NCI-H2029 treated with DMSO at 0.1 percent for 48 hours (cell line): ENCODE measurements at places on chromosomes 5 and 9.

DNA sequence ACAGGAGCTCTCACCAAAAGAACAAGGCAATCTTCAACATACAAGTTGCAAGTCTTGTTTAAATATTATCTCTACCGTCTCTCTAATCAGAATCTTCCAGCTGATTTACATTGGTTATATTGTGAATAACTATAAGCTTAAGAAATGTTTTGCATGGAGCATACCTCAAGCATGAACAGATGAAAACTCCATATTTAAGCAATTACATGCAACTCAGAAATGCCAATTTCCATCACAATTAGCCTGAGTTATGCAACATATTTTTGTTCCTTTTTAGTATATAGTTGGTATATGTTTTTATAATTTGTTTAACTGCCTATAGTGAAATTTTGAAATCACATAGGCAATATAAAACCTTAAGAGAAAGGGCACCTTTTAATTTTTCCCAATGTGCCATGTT, 142.5 kb downstream of the DENND1A start:
- DNase-seq, result no peak

DNA sequence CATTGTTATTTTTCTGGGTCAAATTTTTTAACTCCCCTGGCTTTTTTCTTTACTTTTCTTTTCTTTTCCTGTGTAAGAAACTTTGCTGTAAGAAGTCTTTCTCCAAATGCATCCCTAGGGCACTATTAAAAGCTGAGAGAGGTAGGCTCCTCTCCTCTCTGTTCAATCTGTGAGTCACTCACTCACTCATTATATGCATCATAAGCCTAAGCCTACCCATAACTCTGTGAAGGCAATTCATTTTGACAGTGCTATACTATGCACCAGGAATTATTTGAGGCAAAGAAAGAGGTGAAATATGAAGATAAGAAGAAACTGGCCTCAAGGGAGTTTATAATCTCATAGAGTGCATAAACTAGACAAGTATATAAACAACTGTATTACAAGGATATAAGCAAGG, 67.9 kb upstream of the PRR16 start:
- no peak for DNase-seq

DNA sequence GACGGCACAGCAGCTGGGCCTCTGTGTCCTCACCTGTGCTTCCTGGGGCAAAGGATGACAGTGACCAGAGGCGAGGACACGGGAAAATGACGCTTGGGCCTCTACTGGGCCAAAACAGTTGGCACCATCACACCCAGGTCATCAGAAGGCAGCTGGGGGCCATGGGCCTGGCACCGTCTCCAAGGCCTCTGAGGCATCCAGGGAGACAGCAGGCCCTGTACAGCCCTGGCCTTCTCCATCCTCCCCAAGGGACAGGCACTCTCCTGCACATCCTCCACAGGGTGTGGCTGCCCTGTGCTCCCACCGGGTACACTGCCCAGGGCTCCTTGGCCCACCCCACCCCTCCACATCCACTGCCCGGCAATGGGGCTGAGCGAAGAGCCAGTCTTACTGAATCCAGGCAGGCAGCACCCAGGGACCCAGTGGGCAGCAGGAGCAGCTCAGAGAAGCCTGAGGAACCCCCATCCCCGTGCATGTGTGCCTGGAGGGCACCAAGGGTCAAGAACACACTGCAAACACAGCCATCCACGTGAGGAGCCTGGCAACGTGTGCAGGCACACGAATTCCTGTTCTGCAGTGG, 4.0 kb downstream of the LPCAT1 start:
- DNase-seq, result no peak

DNA sequence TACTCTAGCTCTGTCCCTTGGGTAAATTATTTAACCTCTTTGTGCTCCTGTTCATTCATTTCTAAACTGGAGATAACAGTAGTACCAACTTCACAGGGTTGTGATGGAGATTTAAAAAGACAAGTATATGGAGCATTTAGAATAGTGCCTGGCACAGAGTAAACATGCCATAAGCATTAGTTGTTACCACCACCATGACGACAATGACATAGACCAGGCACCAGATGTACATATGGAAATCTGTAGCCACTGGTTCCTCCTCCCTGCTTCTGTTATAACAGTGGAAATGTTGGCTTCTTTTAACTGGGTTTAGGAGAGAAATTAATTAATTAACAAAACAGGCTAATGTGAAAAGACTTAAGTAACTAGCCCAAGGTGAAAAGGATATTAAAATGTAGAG, 217.5 kb downstream of the DENND1A start:
- no peak for DNase-seq

DNA sequence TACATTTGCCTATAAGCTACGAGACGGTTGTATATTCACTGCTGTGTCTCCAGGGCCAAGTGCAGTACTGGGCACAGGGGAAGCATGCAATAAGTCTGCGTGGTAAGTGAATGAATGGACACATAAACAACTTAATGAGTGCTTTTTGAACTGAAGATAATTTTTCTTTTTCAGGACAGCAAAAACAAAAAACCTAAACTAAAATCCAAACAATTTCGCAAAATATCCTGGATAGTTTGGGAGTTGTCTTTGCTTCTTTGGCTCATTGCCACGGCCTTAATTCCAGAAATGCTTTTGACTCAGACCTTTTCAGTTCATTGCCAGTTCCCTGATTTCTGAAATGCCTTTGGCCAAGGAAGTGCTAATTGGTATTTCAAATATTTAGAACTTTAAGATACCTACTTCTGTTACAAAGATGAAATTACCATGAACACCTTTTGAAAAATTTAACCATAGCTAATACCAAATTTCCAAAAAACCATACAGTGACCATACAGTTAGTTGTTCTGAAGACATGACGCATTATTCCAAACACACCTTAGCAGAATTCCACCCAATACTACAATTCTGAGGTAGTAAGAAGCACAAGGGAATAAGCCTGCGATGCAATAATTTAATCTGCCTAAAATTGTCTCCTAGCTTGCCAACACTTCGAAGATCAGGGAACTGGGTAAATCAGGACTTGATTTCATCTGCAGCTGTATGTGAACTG, 42.8 kb downstream of the TEK start:
- no peak for DNase-seq

DNA sequence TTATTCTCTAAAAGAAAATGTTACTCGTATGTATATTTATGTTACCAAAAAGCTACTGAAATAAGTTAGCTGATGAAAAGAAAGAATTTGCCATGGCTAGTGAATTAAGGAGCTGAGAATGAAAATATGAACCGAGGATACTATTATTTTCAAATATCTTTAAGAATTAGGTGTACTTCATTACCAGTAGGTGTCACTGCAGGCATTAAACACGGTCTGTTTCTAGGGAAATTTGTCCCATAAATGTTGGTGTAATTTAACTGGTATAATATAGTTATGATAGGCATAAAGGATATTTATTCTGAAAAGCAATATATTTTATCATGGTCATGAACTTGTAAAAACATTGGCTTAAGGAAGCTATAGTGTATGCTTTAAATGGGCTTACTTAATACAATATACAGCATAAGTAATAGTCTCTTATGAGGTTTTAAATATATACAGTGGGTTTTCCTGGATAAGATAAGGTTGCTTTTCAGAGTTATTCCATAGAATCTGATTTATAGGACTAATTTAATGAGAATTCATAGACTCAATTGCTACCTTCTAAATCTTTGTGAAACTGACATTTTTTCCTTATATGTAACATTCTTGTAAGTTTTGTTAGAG, 72.4 kb upstream of the MPDZ start:
- peak; percentile 12 for DNase-seq

DNA sequence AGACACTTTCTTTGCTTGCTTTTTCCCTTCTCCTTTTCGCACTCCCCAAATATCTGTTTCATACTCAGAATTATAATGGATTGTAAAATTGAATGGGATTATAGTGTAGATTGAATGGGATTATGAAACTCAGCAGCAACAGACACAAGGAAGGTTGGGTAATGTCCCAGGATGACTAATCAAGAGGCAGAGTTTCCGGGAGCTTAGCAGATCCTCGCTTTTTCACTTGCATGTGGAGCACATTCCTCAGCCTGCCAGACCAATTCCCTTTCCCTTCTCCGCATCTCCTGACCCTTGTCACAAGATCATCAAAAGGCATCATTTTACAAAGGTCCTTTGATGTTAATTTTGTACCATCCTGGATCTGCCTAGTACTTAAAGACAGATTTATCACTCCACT, 55.1 kb upstream of the SLC1A1 start:
- no peak for DNase-seq

DNA sequence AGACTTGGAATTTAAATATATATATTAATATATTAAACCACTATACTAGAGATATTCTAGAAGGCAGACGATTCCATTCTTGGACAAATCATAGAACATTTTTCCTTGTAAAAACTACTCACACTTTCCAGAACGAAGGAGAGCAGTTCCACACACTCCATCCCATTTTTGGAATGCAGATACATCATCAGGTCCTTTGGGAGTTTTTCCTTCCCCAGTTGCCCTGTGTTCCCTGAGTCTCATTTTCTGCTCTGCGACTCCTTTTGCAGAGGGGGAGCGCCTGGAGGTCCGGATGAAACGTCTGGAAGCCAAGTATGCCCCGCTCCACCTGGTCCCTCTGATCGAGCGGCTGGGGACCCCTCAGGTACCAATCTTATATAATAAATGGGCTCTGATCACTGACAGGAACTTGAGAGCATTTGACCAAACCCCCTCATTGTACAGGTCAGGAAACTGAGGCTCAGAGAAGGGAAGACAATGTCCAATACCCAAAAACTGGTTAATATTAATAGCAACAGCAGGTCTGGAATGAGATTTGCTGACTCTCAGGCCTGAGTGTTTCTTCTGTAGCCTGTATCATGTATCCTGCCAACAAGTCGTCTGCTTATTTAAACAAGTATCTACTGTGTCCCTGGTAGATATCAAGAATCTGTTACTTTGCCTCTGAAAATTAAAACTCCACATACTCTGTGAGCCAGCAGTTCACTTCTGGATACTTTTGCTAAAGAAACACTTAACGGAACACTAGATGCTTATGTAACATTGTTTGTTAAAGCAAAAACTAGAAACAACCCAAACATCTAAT, 76.8 kb upstream of the NIPAL4 start:
- DNase-seq, result no peak

DNA sequence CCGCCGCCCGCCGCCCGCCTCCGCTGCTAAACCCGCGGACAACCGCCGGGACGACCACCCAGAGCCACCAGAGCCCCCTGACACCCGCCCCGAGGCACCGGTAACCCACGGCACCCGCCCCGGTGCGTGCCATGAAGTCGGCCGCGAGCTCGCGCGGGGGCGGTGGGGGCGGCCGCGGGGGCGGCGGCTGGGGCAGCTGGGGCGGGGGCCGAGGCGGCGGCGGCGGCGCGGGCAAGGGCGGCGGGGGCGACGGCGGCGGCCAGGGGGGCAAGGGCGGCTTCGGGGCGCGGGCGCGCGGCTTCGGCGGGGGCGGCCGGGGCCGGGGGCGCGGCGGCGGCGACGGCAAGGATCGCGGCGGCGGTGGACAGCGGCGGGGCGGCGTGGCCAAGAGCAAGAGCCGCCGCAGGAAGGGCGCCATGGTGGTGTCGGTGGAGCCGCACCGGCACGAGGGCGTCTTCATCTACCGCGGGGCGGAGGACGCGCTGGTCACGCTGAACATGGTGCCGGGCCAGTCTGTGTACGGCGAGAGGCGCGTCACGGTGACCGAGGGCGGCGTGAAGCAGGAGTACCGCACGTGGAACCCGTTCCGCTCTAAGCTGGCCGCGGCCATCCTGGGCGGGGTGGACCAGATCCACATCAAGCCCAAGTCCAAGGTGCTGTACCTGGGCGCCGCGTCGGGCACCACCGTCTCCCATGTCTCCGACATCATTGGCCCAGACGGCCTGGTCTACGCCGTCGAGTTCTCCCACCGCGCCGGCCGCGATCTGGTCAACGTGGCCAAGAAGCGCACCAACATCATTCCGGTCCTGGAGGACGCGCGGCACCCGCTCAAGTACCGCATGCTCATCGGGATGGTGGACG, 499 bp downstream of the FBLL1 start:
- DNase-seq, result no peak

DNA sequence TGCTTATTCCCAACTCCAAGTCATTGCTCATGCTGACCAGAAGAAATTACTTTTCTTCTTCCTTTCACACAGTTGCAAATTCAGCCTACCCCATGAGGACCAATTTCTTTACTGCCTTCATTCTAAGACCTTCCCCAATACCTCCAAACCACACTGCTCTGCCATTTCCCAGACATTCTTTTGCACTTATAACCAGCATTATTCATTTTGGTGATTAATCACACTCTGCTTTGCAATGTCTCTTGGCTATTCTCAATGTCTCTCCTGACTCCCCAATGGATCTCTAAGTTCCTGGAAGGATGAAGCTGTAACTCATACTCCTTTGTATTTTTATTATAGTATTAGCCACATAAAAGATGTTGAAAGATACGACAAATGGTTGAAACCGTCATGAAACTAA, 105.7 kb upstream of the RANBP3L start:
- no peak for DNase-seq

GRCh38 chr5:37966871-37967270, 127.0 kb upstream of the GDNF start:
- no peak for DNase-seq
